Stimulated activated CD8-positive, alpha-beta memory T cell treated with anti-CD3 and anti-CD28 coated beads, Interleukin-4, amount 100 ng/mL, for 24 hours (primary cell): ENCODE measurements at places on chromosomes 3 and 15.

DNA sequence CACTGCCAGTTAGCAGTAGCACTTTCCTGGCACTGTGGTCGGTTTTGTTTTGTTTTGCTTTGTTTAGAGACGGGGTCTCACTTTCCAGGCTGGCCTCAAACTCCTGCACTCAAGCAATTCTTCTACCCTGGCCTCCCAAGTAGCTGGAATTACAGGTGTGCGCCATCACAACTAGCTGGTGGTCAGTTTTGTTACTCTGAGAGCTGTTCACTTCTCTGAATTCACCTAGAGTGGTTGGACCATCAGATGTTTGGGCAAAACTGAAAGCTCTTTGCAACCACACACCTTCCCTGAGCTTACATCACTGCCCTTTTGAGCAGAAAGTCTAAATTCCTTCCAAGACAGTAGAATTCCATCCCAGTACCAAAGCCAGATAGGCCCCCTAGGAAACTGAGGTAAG lies 22.6 kb downstream of the CLDN18 start:
- DNase-seq: no peak

DNA sequence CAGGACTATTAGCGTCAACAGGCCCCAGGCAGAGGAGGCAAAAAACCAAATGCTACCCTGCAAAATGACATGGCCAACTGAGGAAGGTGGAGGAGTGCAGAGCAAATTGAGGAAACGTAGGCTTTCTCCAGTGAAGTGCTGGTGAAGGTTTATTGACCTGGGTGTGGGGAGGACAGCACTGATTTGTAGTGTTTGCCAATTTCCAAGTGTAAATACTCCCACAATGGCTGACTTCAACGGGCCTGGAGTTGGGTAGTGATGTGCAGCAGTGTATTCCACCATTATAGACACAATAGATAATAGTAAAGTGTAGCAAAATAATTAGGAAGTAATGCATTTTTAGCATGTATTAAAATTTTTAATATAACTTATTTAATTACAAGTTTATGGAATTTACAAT lies 32.2 kb upstream of the TPM1 start:
- DNase-seq: no peak

DNA sequence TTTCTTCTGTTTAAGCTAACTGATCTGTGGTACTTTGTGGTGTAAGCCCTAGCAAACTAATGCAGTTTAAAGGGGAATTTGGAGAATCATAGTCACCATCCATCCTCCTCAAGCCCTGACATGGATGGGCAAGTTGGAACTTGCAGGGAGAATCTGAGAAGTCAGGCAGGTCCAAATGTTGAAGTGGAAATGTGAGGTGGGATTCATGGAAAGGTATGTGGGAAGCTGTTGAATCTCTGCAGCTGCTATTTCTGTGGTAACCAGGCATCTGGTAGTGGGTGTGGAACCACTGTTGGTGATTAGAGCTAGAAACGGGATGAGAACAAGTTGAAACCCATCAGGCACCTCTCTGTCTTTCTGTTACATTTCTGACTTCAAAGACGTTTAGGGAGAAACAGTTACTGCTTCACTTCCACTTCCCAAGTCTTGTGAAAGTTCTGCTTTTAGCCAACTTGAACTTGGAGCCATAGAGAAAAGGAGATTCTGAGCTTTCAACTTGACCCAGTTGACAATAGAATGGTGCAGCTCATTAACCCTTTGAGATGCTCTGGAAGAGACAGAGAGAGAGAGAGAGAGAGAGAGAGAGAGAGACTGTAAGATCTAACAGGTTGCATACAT lies 38.1 kb upstream of the NMNAT3 start:
- no peak for DNase-seq

- DNase-seq: no peak
Measured at GRCh38 chr15:49238342-49238741, 68.3 kb downstream of the GALK2 start.

DNA sequence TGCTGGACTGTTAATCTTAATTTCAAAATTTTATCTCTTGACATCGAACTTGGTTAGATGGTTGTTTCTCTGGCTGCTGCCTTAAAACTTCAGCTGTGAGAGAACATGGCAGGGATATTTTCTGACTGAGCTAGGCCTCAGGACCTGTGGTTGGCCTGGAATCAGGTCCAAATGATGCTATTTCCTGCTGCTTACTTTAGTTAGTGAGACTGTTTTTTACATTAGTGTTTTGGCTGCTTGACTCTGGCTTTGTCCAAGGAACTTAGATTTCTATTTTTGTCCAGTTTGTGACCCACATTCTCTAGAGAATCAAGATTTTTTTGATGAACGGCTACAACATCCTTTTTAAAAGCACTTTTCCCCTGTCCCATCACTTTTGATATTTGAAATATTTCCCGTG lies 497.9 kb upstream of the SGO1 start:
- DNase-seq: no peak

GRCh38 chr15:22919171-22919570 lies 61.0 kb downstream of the CYFIP1 start:
- DNase-seq: no peak

DNA sequence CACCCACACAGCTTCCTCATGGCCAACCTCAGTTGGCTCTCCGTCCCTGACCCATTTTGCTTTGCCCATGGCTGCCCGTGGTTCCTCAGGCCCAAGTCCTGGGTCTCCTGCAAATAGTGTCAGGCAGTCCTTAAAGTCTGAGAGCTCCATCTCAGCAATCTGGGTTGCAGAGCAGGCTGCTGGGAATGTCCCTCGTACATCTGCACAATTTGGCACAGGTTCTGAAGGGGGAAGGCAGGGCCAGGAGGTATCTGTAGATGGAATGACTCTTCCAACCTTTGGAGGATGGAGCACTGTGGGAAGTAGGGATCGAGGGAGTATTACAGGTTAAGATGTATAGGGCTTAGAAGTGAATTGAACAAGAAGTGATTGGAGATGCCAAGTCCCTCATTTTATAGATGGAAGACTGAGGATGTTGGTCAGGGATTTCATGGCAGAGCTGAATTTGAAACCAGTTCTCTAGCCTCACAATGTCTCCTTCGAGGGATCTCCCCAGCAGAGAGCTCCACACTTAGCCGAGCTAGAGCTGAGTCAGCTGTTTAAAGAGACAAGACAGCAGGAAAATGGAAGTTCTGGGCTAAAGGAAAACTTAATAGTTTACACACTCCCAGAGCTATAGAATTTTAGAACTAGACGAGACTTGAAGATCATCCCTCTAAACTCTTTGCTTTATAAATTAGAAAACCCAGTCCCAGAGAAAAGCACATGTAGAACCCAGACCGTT lies 9.2 kb downstream of the CKMT1A start:
- DNase-seq: no peak

GRCh38 chr3:112010636-112011035 lies 11.9 kb downstream of the TAGLN3 start:
- DNase-seq: no peak

GRCh38 chr15:67184208-67184925 lies 70.1 kb downstream of the AAGAB start:
- no peak for DNase-seq

DNA sequence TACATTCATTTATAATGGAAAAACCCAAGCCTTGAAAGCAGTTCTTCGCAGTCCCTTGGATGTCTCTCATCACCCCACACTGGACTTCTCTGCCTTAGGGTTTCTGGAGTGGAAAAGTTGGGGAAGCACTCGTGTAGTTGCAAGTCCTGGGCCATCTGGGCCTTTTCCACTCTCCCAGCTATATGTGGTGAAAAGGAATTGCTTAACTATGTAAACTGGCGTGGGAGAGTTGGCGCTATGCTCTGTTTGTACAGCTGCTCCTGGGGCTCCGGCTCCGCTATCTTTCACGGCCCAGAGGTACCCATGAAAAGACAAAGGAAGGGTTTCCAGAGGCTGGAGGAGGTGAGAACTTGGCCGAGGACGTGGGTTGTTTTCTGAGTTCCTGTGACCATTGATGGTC lies 81.1 kb upstream of the MYZAP start:
- DNase-seq: no peak

- no peak for DNase-seq
Measured at GRCh38 chr3:187256051-187256616, 35.4 kb downstream of the MASP1 start.

GRCh38 chr3:146130881-146131371 lies 30.1 kb downstream of the PLOD2 start:
- DNase-seq: no peak

DNA sequence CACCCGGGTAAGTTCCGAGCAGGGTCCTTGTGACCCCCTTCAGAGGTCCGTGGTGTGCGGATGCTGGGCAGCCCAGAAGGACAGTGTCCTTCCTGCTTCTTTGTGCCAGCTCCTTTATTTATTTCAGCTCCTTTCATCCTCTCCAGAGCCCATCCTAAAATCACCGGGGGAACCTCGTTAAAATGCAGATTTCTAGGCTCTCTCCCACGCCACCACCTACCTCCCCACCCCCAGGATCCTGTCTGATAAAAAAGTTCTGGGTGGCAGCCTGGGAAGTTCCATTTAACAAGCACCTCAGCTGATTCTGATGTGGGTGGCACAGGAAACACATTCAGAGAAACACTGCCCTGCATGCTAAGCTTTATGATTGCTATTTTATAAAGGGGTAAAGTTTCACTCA lies 12.5 kb upstream of the IGF1R start:
- DNase-seq: no peak

DNA sequence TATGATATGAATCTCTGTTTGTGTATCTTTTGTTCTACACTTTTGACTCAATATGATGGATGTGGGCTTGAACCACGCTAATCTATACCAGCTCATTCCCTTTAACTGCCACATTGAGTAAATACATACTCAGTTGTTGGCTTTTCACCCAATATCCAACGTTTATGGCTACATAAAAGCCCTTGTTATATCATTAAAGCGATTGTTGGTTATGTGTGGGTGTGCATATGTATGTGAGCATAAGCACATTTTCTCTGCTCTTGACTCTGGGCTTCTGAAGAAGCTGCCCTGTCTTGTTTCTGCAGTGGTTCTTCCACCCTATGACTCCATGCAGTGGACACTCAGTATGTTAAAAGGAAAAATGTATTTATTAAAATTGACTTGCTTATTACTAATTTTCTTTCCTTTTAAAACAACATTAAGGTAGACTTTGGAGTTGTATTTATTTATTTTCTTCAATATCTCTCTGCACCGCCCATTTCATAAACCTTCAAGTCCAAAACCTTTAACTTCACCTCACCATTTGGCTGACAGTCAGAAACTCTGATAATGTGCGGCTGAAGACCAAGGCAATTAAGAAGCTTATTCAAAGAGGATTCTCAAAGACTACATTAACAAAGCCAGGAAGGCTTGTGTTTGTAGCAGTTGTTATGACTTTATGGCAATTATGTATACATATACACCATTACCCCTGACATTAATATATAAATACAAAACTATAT lies 156.1 kb downstream of the THRB start:
- no peak for DNase-seq

- no peak for DNase-seq
Measured at GRCh38 chr3:171809611-171809860, 747 bp downstream of the PLD1 start.

DNA sequence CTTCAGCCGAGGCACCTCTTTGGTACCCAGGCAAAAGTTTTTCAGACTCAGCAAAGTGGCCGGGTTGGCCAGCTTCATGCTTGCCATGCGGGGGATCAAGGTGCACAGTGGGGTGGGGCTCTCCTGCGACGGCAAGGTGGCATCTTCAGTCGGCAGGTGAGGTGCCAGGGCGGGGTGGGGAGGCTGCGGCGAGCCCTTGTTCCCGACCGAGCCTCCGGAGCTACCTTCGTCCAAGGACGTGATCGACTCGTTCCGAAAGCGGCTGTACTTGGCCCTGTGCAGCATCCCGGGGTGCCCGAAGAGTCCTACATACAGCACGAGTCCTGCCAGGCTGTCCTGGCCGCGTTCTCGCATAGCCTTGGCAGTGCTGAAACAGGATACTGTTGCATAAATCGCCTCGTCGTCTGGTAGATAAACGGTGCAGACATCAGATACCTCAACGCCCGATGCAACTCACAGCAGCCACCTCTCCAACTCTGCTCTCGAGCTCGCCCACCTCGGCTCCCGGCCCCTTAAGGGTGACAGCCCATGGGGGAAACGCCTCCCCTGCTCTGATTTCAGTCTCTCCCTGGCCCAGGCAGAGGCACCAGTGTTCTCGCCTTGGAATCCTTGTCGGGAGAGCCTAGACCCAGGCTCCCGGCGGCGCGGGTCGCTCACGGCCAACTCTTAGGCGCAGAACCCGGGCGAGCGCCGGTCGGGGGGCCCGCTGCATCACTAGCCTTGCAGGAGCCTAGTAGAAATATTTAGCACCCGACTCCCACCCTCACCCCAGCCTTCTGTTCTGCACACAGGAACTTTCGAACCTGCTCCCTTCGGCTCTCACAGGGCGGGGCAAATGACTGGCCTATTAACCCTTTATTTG lies 826 bp downstream of the SHC4 start:
- no peak for DNase-seq

DNA sequence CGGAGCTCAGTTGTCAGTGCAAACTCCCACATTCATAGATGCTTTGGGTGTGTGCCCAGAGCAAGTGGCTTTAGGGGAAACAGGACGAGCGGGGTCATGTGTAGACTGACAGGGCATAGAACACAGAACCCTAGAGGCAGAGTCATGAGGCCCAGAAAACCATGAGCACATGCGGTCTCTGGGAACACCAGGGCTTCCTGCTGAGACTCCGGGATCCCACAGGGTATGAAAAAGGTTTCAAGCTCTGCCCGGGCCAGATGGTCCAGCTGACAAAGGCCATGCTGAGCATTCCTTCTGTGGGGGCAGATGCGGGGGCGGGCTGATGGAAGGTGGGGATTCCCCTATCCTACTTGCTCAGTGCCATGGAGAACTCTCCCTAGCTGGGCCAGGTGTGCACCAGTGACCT lies 44.8 kb downstream of the ROPN1B start:
- no peak for DNase-seq

- DNase-seq: no peak
Measured at GRCh38 chr3:16118396-16118795, 56.1 kb upstream of the GALNT15 start.

DNA sequence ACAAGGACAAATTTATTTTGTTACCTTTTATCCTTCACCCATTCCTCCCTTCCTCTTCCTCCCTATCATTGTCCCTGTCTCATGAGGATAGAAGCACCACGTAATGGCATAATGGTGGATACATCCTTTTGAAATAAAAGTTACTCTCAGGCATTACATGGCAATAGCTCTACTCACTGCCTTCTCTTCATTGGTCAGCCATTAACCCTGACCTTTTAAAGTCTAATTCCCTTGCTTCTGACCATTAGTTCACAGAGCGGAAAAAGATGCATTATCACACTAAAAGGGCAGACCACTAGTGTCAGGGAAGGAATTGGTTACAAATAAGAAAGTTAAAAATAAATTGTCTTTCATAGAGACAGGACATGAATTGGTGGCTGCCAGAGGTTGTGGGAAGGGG lies 54.6 kb upstream of the EIF1B start:
- no peak for DNase-seq

GRCh38 chr3:66629150-66629981 lies 128.5 kb upstream of the LRIG1 start:
- DNase-seq: no peak

DNA sequence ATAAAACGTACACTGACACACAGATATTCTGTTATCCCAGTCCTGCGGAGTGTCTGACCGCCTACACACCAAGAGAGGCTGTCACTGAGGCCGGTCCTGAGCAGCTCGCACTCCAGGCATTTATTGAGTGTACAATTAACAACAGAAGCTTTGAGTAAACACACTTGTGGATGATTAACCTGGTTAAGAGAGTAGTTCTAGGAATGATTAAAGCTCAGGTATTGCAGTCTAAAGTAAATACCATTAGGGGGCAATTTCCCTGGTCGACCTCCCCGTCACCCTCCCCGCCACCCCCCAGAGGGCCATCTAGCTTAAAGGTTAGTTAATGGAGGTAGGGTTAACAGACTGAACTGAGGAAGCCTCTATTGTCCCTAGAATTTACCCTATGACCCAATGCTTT lies 1278.5 kb downstream of the NSUN3 start:
- no peak for DNase-seq

- no peak for DNase-seq
Measured at GRCh38 chr3:13513913-13514517, 33.9 kb downstream of the HDAC11 start.
